ENCODE measurements at places on chromosomes 4 and X.

- no peak for DNase-seq
Measured at GRCh38 chr4:129917651-129918050, 821.7 kb downstream of the C4orf33 start.

DNA sequence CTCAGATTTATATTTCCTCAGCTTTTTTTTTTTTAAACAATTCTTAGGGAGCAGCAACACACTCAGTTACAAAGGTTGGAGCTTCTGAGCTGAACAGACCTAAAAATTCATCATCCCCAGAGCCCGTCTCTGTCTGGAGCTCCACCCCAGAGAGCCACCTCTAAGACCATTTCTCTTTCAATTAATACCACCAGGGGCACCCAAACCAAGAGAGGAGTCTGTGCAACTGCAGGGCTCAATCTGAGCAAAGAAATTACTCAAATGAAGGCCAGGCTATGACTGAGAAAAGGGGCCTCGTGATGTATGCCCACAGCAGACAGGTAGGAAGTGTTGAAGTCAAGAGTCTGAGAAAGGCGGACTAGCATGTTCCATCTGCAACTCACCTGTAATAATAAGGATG is 95.5 kb downstream of the C4orf51 start:
- no peak for DNase-seq

DNA sequence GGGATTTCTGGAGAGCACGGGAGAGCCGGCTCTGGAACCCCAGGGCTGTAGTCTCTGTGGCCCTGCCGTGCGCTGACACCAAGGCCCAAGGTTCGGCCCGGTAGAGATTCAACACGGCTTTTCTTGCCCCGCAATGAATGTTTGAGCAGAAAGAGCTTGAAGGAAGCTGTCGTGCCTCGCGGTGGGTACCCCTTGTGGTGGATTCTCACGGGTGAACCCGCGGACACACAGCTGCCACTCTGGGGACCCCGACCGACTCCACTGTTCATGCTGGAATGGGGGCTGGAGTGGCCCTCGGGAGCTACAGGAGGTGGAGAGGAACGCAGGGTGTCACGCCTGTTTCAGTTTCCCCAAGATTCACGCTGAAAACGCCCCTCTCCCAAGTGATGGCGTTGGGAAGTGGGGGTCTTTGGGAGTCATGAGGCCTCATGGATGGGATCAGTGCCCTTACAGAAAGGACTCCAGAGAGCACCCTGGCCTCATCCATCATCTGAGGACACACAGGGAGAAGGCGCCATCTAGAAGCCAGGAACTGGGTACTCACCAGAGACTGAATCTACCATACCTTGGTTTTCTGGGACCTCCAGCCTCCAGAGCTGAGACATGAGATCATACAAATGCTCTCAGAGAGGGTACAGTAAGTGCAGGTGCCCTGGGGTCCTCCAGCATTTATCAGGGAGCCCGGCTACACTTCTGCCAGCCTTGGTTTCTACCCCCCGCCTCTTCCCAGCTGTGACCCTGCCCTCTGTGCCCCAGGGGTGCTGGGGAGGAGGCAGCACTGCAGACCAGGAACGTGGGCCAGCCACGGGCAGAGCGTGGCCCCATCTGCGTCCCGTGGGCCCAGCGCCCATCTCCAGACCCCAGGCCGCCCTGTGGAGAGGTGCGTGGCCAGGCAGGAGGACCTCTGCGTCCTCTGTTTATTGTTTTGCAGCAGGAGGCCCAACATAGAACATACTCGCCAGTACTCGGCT is 6.4 kb downstream of the SLC25A6 start:
- DNase-seq, result no peak

- peak; percentile 26 for DNase-seq
Measured at GRCh38 chr4:150402871-150403272, 179.1 kb upstream of the MAB21L2 start.

GRCh38 chrX:43703211-43703791 is 47.2 kb downstream of the MAOA start:
- no peak for DNase-seq

DNA sequence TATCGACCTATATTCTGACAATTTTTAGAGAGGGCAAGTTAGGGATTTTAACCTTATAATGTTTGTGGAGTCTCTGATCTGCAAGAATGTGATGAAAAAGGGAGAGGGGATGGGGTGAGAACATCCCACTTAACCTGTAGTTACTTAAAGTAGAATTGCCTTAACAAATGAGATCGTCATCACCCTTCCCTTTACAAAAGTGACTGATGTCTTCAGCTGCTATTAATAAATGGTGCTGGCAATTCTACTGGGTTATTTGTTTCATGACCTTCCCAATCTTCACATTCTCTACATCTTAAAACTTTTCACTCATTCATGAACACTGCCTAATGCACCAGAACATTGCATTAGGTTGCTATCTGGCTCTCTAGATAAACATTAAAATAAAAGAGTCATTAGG is 873.4 kb upstream of the LCORL start:
- no peak for DNase-seq

- no peak for DNase-seq
Measured at GRCh38 chrX:20205927-20206708, 60.6 kb downstream of the RPS6KA3 start.

DNA sequence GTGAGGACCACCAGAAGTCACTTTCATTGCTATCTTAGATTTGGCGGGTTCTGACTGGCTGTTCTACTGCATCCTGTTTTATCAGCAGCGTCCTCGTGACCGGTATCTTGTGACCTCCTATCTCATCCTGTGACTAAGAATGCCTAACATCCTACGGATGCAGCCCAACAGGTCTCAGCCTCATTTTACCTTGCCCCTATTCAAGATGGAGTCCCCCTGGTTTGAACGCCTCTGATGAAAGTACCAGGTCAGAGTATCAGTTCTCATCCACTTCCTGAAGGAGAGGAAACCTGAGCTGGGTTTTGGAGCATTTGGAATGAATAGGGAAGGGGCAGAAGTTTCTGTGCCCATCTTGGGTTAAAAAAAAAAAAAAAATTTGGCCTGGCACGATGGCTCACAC is 70.2 kb downstream of the SLC34A2 start:
- no peak for DNase-seq

GRCh38 chr4:23070848-23071570 is 378.3 kb downstream of the GBA3 start:
- DNase-seq, result no peak

DNA sequence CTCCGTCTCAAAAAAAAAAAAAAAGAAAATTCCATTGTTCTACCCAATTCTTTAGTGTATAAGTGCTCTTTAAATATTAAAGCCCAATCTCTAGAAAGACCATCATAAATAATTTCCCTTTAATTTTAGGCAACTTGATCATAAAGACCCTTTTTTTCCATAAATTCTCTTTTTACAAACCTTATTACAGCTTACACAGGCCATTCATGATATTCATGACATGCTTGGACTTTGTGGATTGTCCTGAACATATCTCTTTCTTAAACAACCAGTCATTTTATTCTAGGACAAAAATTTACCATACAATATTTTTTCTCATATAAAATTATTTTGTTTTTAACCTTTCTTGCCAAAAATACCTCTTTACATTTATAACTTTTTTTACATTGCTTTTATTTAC is 30.5 kb downstream of the TLR8 start:
- no peak for DNase-seq

- no peak for DNase-seq
Measured at GRCh38 chr4:52861171-52861823, 820 bp upstream of the RASL11B start.

- no peak for DNase-seq
Measured at GRCh38 chr4:12701384-12701783, 782.8 kb downstream of the RAB28 start.

DNA sequence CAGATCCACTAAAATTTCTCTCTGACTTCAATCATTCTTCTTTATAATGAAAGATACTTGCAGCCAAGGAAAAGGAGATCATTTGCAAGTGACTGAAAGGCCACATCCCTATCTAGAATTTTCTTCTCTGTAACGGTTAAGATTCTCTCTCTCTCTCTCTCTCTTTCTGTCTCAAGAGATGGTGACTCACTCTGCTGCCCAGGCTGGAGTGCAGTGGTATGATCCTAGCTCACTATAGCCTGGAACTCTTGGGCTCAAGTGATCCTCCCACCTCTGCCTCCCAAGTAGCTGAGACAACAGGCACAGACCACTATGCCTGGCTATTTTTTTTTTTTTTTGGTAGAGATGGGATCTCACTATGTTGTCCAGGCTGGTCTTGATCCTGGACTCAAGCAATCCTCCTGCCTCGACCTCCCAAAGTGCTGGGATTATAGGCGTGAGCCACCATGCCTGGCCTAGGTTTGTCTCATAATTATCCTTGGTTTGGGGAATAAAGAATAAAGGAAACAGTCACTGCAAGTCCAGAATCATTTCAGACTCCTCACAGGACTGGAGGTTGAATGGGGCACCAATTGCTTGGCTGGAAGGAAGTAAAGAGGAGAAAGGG is 33.3 kb upstream of the GALNT7 start:
- no peak for DNase-seq

DNA sequence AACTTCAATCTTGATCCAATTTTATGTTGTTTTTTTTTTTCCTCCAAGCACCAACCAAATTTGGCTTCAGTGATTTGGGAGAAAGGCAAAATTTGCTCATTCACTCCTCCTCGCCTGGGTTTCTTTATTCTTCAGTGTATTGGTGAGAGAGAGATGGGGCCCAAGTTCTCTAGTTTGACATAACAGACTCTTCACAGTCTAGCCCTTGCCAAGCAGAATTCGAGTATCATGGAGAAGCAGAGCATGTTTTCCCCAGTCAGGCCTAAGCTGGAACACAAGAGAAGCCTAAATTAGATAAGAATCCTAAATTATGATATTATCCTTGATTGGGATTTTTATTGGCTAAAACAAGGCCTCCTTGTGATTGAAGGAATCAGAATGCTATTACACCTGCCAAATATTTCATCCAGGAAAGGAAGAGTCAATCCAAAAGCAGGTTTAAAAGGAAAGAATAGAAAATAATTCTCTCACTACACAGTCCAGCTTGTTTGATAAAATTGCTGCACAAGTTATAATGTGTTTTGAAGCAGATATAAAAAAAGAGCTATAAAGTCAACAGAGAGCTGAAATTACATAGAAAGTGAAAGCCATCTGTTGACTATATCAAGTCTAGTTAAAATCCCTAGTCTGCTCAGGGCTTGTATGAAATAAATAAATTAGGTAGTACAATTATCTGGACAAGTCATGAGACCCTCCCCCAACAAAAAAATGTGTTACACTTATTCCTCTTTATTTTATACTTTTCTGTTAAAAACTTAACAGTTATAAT is 39.9 kb upstream of the FAM241A start:
- no peak for DNase-seq

DNA sequence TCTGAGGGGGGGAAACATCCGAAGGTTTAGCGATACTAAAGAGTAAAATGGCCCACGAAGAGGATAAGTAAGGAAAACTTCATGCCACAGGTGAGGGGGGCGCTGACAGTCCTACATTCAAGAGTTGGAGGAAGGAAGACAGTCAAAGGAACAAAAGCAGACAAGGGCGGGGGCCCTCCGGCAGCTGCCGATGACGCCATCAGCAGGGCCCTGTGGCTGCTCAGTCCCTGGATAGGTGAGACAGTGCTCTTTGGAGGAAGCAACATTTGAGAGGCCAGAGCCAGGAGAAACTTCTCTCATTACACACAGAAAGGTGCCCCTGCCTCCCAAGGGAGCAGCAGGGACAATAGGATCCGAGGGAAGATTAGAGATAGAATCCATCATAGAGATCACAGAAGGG is 41.5 kb downstream of the RAB40AL start:
- DNase-seq, result no peak

DNA sequence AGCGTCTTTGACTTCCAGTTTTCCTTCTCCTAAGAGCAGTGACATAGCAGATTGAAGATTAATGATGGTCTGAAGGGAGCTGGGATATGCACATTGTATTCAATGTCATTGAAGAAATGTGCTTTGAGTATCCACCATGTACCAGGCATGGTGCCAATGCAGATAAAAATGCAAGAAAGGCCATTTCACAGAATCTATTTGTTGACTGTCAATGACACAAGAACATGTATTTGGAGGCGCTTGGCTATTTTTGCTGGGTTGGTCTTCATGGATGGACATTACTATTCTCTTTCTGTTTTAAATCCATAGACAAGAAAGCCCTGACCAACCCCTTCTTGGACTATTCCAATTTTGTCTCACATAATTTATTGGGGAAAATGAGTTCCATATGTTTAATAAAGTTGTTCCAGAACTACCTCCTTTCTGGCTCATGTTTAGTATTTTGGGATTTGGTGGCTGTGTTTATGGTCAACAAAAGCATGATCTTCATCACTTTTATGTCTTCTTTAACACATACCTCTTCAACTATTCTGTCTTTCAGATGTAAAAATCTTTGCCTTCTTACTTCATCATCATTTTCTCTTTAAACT is 174.5 kb downstream of the CPE start:
- DNase-seq, result no peak

GRCh38 chr4:109015413-109015810 is 252.6 kb upstream of the ETNPPL start:
- DNase-seq, result no peak

DNA sequence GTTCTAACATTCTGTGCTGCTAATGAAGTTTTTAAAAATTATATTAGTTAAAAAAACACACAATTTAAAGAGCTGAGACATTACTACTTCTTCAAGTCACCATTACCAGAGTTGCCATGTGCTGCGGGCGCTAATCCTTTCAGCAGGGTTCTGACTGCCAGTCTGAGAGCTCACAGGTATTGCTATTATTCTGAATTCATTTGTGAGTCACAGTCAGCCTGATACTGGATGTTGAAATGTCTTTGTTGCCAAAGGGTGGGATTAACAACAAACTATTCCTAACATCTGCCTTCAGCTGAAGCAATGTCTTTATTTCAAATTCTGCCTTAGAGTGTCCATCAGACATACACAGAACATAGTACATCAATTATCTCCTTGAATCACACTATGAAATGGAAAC is 197.1 kb upstream of the FGF13 start:
- no peak for DNase-seq

GRCh38 chrX:39667191-39667590 is 430.6 kb downstream of the BCOR start:
- no peak for DNase-seq

GRCh38 chr4:165631208-165631894 is 241.7 kb upstream of the TLL1 start:
- DNase-seq, result no peak

DNA sequence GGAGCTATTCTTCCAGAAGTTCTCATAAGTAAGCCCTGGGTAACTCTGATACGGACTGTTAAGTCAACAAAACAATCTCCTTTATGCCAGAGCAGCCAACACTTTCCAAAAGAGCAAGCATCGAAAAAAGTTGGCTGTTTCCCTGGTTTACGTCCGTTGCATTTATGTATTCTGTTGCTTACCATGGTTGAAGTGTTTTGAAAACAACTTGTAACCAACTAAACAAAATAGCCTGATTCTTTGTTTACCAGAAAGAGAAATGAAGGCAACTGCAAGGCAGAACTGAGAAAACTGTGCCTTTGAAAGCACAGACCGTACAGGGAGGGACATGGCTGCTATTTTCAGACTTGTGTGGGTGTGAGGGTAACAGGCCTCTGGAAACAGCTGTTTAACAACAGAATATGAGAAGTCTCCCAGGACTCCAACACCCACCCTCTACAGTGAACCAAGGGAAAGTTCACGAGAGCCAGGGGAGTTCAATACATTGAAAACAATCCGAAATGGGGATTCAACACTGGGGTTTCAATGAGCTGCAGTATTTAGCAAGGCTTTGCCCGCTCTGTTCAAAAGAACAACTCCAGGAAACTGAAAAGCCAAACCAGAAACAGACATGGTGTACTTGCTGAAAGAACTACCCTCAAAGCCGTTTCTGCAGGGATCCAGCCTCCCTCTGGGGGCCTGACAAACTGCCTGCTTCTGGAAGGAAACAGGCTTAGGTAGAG is 95.8 kb upstream of the EGFL6 start:
- no peak for DNase-seq
